Stimulated activated CD4-positive, alpha-beta T cell treated with anti-CD3 and anti-CD28 coated beads, Interleukin-1b, Interleukin-23, amount 100 ng/mL, for 1 hour (primary cell): ENCODE measurements at places on chromosomes 7 and 10.

DNA sequence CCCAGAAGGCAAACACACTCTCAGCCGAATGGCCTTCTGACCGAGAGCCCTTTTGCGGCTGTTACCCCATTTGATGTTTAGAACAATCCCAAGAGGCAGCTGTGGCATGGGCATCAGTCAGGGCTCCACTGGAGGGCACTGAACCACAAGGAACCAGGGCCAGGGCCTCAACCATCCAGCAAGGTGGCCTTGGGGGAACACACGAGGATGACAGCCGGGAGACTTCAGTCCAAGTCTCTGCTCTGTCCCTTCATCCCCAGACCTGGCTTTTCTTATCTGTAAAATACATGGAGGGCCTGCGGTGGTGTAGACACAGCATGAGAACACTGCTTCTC is 63.6 kb upstream of the INSIG1 start:
- DNase-seq: no peak

GRCh38 chr10:117936141-117936540 is 110.6 kb downstream of the RAB11FIP2 start:
- no peak for DNase-seq

- no peak for DNase-seq
Observed at GRCh38 chr10:132395704-132396493, 1.1 kb upstream of the PWWP2B start.

DNA sequence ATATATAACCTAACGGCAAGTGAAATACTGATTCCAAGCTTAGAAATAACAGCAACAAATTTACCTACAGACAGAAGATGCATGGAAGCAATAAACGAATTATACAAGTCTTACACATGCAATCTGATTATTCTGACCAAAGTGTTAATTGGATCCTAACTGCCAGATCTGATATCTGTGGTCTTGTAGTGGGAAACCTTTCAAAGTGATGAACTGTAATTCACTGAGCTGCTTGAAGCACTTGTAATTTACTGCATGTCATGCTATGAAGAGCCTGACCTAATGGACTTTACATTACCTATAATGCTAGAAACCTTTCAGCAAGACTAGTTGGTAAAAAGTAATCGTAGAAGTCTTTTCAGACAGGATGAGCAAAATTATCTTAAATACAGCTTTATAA is 205.6 kb downstream of the FOXP2 start:
- no peak for DNase-seq

DNA sequence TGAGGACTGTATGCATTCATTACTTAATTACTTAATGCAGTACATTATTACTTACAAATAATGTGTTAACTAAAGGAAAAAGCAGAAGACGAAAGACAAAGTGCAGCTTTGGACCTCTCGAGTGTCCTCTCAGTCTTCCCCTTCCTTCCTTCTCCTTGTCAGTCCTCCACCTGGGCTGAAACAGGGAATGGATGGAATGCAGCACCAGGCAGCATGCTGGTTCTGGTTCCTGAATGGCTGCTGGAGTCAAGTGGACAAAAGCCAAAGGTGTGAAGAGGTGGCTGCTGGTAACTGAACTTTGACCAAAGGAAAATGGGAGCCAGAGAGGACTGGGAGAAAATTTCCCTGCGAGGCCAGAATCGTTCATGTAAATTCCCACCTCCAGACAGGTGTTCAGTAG is 179.5 kb downstream of the GPAM start:
- DNase-seq: no peak

GRCh38 chr7:150964593-150965111 is 13.5 kb downstream of the KCNH2 start:
- no peak for DNase-seq

DNA sequence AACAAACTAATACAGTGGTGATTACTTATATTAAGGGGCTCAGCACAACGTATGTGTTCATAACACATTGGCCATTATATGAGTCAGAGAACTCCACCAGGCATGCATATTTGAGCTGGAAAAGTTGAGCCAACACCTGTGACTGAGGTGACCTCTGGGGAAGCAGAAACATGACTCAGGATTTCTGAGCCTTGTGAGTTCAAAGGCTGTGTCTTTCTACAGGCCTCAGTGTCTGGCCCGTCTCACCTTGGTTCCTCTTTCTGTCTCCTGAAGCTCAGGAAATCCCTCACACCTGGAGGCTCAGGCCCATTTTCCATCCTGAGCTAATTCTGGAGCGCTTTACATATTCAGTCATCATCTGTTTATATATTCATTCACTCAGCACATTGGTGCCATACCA is 230.9 kb upstream of the AGK start:
- DNase-seq: no peak

DNA sequence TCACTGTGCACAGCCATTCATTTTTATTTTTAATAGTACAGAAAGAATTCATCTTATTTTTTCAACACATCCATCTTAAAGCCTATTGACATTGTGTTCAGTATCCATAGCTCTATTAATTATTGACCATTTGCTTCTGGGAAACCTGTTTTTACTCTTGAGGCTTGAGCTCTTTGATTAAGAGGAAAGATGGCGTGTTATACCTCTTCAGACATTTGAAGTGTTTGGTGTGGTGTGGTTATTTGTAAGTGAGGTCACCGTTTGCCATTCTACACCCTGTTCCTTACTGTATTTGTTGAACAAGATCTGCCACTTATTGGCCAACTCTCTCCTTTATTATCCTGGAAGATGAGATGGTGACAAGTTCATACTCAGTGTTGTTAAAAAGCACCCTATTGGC is 18.4 kb downstream of the C7orf57 start:
- DNase-seq: no peak

DNA sequence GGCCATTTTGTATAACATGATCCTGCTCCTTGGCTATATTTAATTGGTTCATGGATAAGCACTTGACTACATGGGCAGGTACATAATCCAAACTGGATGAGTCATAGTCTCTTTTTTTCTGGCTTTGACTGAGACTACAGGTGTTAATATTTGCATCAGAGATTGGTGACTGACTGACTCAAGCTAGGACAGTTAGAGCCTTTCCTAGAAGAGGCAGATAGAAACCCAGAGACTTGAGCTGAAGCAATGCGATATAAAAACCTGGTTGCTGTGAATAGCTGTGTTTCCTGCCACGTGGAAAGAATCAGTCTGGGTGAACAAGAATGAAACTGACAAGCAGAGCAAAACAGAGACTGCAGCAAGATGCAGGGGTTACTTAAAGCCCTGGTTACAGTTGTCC is 81.0 kb downstream of the SAMD9 start:
- DNase-seq: no peak

DNA sequence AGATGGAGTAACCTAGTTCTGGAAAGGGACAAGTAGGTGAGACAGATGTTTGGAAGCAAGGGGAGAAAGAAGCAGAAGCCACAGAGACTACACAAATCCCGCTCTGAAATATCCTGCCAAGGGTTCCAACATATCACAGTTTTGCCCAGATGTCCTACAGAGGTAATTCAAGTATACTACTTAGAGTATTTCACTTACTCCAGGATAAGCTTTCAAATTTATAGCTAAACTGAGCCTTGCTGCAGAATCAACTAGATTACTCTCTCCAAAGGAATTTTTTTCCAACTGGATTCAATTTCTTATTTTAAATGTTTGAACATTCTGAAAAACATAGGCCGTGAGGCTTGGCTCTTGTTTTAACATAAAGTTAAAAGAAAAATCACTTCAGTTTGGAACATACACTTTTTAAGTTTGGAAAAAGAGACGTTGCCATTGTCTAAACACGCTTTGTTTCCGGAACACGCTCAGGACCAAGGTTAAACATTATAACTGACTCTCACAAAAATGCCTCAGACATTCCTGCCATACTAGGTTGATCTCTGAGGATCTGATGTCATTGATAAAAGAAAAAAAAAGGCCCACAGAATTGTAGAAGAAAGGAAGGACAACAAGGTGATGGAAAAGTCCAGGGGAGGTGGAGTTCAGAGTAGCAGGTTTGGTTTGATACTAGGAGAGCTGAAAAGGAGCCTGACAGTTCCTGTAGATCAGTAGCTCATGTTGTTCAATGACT is 74.8 kb downstream of the FAM185A start:
- no peak for DNase-seq

GRCh38 chr7:137989094-137989493 is 12.8 kb downstream of the CREB3L2 start:
- no peak for DNase-seq

GRCh38 chr7:80449836-80450235 is 62.0 kb downstream of the GNAT3 start:
- no peak for DNase-seq

GRCh38 chr10:130171196-130171595 is 35.0 kb downstream of the GLRX3 start:
- no peak for DNase-seq

GRCh38 chr7:21425290-21425689 is 2.6 kb upstream of the SP4 start:
- DNase-seq: no peak
